ENCODE measurements at places on chromosomes 5 and 9.

GRCh38 chr5:18745988-18746615 lies 1111.8 kb downstream of the TAF11L14 start:
- peak; percentile 81 for DNase-seq

- no peak for DNase-seq
Observed at GRCh38 chr5:149567226-149567625, 14.1 kb upstream of the ARHGEF37 start.

DNA sequence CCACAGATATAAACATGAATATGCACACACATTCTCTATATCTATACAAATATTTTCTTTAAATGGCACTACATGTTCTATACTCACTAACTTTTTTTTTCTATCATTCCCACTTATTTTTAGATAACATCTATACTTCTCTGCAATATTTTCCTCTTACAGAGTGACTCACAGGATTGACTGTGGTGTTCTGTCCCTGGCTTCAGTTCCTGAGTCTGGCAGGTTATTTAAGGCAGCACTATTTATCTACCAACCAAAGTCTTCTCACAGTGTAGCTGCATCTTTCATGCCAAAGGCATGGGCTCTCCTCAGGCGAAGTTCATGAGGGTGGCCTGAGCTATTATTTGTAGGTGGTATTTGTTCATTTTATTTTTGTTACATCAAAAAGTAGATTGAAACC lies 409.0 kb downstream of the PRR16 start:
- no peak for DNase-seq

DNA sequence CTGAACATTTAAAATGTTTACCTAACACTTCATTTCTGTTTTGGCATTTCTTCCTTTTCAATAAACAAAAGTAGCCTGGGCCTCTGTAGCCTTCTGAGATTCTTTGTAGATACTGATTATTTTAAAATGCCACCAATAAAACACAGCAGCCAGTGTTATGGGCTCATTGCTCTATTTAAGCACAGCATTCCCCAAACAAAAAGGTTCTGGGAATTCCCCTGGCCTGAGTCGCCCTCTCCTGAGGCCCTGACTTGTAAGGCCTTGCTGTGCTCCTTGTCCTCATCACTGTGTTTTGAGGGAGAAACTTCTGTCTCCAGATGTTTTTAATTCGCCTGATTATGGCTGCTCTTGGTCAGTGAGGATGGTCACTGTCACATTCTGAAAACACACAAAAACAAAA lies 33.0 kb upstream of the CTXN3 start:
- no peak for DNase-seq

- no peak for DNase-seq
Observed at GRCh38 chr5:142091922-142092321, 16.7 kb upstream of the NDFIP1 start.

- DNase-seq: no peak
Observed at GRCh38 chr5:123101556-123101955, 12.5 kb downstream of the PRDM6 start.

- DNase-seq: no peak
Observed at GRCh38 chr5:178094345-178094744, 19.0 kb upstream of the N4BP3 start.

- no peak for DNase-seq
Observed at GRCh38 chr9:14941501-14942405, 31.5 kb upstream of the FREM1 start.

GRCh38 chr9:130042885-130043653 lies at the start of gene FNBP1:
Gene FNBP1, minus strand, starts transcription at chr9:130043189. Its CDS starts 214 bp downstream, at chr9:130042975.
- peak; percentile 44 for DNase-seq

GRCh38 chr5:5198815-5199214 lies 58.7 kb downstream of the ADAMTS16 start:
- no peak for DNase-seq

- no peak for DNase-seq
Observed at GRCh38 chr9:115672477-115673316, 480.9 kb upstream of the PAPPA start.

DNA sequence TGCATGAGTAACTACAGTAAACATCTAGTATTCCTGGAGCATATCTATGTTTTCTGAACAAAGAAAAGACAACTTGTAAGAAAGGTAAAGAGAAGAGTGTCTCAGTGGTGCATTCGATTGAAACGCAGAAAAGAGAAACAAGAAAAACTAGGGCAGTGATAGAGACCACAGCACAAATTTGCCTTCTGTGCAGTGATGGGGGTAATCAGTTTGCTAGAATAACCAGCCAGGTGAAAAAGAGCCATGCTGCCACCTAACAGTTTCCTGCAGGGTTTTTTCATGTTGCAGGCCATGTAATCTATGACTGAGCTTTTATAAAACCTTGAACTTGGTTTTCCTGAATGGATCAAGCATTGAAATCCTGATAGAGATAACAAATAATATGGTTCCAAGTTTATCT lies 198.4 kb upstream of the MEF2C start:
- no peak for DNase-seq

GRCh38 chr5:172276214-172276613 lies 7.3 kb downstream of the UBTD2 start:
- DNase-seq: no peak

DNA sequence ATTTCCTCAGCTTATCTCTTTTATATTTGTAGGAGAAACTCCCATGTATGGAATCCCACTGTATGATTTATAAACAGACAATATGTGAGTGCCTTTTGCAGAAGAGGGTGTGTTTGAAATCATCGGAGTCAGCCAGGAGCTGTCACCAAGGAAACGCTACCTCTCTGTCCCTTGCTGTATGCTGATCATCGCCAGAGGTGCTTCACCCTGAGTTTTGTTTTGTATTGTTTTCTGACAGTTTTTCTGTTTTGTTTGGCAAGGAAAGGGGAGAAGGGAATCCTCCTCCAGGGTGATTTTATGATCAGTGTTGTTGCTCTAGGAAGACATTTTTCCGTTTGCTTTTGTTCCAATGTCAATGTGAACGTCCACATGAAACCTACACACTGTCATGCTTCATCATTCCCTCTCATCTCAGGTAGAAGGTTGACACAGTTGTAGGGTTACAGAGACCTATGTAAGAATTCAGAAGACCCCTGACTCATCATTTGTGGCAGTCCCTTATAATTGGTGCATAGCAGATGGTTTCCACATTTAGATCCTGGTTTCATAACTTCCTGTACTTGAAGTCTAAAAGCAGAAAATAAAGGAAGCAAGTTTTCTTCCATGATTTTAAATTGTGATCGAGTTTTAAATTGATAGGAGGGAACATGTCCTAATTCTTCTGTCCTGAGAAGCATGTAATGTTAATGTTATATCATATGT lies 18.0 kb upstream of the CTSL start:
- no peak for DNase-seq

- DNase-seq: no peak
Observed at GRCh38 chr5:157563373-157563928, 12.1 kb downstream of the ADAM19 start.

GRCh38 chr9:105114964-105115728 lies 129.3 kb upstream of the SLC44A1 start:
- peak; percentile 91 for DNase-seq

GRCh38 chr9:13502484-13502883 lies 223.0 kb upstream of the MPDZ start:
- DNase-seq: no peak

DNA sequence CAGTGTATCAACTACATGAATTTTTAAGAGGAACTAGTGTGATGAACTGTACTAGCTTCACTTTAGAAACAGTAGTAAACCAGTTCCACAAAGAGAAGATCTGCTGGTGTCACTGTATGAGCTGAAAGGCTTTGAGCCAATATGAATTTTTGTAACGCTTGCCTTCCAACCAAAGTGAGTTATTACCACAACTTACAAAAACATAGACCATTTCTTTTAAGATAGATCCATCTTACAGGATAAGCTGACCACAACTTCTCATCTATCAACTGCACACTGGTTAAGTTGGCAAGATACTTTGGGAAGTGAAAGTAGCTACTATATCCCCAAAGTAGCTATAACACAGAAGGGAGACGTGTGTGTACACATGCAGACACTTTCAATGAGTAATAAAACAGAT lies 849.6 kb upstream of the DMAC1 start:
- no peak for DNase-seq

DNA sequence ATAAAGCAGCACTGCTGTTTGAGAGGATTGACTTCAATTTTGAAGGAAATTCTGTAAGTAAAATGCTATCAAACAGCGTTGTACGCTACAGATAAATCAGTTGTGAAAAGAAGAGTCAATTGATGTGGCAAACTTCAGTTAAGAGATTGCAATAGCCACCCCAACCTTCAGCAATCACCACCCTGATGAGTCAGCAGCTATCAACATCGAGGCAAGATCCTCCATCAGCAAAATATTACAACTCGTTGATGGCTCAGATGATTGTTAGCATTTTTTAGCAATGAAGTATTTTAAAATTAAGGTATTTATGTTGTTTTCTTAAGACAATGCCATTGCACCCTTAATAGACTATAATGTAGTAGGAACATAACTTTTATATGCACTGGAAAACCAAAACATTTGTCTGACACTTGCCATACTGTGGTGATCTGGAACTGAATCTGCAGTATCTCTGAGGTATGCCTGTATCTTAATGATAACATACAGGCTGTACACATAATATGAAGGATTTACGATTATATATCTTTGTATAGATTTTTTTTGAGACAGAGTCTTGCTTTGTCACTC lies 47.5 kb downstream of the VPS13A start:
- DNase-seq: no peak

DNA sequence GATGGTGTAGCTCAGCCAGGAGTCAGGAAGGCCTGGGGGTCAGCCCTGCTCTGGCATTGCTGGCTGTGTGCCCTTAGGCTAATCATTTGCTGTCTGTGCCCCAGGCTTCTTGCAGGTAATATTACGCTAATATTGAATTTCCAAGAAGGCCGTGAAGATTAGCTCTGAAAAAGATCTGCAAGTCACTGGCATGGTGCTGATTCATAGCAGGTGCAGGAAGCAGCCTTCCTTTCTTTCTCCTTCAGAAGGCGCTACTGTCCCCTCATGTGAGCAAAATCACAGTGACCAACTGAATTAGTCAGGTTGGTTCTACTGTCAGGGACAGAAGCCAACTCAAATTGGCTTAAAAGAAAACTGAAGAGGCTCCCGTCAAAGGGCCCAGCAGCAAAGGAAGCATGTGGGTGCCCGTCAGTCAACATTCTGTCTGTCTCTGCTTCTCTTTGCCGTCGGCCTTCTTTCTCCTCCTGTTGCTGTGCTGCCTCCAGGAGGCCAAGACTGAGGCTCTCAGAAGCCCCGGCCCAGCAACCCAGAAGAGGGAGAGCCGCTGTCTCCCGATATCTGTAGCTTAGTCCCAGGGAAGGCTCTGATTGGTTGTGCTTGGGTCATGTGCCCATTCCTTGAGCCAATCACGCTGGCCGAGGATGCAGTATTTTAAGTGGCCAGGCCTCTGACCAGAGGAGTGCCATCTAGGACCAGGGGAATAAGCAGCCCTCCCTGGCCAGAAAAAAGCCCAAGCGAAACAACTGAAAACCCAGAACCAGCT lies 67.8 kb upstream of the NEURL1B start:
- DNase-seq: no peak

DNA sequence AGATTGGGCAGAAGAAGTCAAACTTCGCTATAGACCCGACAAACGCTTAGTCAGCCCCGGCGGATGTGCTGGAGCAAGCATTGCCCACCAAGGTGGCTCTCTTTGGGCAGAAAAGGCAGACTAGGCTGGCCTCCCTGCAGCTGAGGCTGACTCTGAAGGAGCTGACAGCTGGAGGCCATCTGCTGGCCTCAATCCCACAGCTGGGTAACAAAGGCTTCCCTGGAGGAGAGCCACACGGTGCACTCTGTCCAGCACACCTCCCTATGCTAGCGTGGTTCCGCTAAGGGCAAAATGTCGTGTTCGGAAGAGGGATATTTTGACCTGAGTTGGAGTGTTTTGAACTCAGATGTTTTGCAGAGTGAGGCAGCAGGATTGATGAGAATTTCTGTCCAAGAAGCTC lies 103.5 kb upstream of the PTCH1 start:
- DNase-seq: no peak

- no peak for DNase-seq
Observed at GRCh38 chr9:6090277-6091210, 75.1 kb upstream of the RANBP6 start.

DNA sequence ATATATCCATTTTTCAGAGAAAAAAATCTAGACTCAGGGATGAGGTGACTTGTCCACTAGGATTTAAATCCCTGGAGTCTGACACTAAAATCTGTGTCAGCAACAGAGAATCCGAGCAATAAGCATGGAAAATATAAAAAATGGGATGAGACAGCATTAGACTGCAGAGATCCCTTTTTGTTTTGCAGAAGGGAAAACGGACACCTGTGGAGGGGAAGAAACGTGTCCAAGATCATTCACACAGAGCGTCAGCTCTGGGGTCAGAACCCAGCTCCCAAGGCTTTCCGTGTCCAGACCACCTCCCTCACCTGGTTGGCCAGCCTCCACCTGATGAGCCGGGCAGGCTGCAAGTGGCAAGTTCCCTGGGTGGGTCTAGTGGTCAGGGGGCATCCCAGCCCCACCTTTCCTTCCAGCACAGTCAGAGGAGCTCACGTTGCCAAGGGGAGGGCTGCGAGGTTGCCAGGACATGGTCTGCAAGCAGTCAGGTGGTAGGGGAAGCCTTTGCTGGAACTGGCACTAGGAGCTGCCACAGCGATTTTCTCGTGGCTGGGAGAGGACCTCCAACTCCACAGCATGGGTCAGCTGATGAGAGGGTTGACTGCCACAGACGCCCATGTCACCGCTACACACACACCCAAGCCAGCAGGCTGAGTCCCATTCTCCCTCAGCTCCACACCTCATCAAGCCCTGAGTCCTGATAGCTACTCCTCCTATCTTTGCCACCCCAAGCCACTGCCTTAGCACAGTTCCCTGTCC lies 65.9 kb upstream of the CPLX2 start:
- DNase-seq: no peak

- DNase-seq: no peak
Observed at GRCh38 chr9:131677049-131677443, 62.8 kb downstream of the RAPGEF1 start.

DNA sequence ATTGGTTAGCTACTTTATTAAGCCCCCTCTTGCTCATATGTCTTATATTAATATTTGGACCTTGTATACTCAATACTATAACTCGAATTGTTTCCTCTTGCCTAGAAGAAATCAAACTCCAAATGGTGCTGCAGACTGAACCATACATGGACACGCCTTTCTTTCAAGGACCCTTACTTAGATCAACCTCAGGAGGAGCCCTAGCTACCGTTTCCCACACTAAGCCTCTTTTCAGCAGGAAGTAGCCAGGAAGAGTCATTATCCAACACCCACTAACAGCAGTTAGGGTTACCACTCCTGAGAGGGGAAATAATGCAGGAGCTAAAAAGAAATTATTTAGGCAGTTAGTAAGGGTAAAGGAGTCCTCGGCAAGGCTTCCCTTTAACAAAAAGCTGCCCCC lies 243.8 kb upstream of the PUM3 start:
- DNase-seq: no peak

DNA sequence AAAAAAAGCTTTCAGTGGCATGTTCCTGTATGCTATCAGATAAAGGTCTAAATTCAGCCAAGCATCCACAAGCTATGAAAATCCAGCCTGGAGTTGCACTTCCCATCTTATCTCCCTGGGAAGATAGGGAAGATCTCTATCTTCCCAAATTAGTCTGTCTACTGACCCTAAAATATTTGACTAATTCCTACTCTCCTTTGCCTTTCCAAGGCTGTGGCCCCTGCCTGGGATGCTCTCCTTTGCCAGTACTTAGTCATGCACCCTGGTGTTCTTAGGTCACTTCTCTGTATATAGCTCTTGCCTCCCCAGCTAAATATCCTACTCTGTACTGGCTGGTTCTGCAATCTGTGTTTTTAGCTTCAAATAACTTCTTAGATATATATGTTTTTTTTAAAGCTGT lies 44.0 kb upstream of the PLPP1 start:
- DNase-seq: no peak

- no peak for DNase-seq
Observed at GRCh38 chr5:103474677-103475076, 87.9 kb downstream of the NUDT12 start.
